Stimulated activated CD4-positive, alpha-beta T cell treated with anti-CD3 and anti-CD28 coated beads, Interleukin-1b, Interleukin-23, amount 100 ng/mL, for 24 hours (primary cell): ENCODE measurements at places on chromosomes 4 and X.

DNA sequence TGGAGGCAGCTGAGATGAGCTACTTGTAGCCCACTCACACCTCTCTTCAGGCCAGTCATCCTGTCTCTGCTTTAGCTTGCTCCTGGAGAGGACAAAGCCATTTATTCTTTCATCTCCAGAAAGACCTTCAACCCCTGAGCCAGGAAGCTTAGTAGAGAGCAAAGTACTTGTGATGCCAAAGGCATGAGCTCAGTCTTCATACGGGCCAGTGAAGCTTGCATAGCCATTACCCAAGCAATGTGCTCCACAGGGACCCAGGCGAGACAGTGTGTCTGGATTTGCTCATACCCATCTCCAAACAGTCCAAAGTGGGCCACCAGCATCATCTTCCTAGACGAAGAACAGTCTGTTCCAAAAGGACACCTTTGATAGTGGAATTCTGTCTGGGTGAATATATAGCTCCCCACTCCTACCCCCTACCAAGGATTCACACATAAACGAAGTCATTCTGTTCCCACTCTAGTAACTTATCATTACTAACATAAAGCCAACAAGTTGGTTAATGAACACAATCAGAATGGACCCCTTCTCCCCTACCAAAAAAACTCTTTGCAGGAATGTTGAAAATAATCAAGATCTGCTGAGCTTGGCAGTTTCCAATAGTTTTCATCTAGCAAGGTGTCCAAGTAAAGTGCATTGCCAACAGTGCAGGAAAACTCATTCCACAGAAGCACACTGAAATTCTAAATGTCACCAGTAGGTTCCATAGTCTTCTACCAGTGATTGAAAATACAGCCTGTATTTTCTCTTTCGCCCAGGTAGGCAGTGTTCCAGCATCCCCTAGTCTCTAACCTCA, 6.7 kb downstream of the TNMD start:
- DNase-seq = no peak

DNA sequence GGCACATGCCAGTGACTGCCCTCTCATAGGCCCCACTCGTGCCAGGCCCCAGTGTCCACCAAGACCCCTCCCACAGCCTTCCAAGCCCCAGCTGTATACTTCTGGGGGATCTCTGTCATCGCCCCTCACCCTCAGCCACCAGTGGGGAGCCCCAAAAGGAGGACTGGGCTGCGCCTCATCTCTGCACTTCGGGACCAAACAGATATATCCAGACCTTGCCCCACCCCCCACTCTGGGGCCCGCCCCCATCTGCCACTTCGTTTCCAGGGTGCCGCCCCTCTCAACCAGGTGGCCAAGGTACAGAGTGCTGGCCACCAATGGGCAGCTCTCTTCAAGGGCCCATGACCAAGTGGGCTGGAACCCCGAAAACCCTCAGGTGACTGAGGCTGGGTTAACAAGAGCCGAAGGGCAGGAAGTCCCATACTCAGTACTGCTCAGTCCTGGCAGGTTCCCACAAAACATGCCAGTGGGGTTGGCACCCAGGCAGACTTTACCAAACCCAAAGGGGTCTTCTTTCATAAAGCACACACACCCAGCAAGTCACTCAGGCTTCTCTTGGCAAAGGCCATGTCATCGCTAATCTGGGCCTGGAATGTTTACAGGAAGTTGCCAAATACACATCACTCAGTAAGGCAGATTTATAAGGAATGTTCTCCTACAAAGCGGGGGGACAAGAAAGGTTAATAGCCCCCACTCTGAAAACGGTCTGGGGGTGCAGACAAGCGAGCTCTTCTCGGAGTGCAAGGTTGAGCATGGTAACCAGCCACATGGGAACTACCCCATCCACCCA, 4.4 kb downstream of the ZFYVE28 start:
- no peak for DNase-seq

DNA sequence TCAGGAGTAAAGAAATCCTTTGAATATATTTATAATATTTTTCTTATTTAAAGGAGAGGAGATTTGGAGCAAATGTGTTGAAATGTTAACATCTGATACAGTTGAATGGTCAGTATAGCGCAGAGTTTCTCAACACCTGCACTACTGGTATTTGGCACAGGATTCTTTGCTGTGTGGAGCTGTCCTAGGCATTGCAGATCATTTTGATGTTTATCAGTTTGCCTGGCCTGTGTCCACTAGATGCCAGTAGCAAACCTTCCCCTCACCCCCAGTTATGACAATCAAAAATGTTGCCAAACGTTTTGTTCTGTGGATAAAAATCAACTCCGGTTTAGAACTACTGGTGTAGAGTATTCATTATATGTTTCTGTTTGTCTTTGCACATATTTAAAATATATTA, 765.3 kb upstream of the SLIT2 start:
- no peak for DNase-seq

- DNase-seq = no peak
Measured at GRCh38 chr4:31187979-31188378, 467.8 kb downstream of the PCDH7 start.

- no peak for DNase-seq
Measured at GRCh38 chr4:8319731-8320385, 50.3 kb downstream of the HTRA3 start.

DNA sequence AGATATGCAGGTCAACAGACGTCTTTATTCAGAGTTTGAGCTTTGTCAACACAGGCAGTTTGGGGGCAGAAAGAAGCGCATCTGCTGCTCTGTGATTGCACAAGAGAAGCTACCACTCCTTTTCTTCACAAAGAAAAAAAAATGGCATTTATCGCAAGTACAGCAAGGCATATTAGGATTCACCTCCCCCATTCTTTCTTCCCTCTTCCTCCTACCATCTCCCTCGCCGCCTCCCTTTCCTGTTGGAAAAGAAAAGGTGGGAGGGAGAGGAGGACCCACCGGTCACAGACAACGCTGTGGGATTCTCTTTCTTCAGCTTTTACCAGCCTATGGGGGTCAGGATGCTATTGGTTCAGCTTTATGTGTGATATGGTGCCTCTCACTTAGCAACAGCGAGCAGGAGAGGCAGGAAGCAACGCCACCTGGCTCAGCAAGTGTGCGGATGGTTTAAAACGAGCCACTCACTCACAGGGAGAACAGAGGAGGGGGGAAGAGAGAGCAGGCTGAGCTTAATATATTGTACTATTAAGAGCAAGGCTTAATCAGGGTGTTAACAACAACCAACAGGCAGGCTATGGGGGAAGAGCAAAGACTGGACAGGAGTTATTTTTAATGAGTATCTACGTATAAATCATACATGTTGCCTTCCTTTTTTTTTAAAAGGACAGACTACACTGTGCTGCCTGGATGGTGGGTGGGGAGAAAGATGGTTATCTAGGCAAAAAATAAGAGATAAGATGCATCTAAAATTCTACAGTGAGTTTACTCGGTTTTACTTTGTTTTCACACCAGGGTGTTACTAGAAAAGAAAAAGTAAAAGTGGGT, 104.7 kb downstream of the MAML3 start:
- no peak for DNase-seq

- no peak for DNase-seq
Measured at GRCh38 chrX:34275699-34276098, 143.6 kb upstream of the FAM47A start.

- DNase-seq = no peak
Measured at GRCh38 chr4:177404986-177405385, 37.3 kb downstream of the AGA start.

DNA sequence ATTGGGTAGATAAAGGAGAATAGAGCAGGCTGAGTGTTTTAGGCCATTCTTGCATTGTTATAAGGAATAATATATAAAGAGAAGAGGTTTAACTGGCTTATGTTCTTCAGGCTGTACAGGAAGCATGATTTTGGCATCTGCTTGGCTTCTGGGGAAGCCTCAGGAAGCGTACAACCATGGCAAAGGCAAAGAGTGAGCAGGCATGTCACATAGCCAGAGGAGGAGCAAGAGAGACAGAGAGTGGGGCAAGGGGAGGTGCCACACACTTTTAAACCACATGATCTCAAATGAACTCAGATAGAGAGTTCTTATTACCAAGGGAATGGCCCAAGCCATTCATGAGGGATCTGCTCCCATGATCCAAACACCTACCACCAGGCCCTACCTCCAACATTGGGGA, 4.4 kb upstream of the METTL14 start:
- no peak for DNase-seq

DNA sequence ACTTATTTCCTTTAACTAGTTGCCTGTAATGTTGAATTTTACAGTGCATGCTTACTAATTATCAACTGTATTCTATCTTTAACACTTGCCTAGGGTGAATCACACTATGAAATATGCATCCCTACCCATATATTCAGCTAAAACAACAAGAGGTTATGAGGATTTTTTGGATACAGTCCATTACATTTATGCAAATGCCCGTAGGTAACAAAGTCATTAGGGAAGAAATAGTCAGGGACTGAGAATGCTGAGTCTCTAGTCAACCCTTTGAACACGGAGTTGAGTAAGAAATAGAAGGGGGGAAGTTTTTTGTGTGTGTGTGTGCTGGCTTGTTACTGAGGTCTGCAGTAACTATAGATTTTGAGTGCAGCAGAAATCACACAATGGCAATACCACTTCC, 26.1 kb upstream of the CBLL2 start:
- no peak for DNase-seq

DNA sequence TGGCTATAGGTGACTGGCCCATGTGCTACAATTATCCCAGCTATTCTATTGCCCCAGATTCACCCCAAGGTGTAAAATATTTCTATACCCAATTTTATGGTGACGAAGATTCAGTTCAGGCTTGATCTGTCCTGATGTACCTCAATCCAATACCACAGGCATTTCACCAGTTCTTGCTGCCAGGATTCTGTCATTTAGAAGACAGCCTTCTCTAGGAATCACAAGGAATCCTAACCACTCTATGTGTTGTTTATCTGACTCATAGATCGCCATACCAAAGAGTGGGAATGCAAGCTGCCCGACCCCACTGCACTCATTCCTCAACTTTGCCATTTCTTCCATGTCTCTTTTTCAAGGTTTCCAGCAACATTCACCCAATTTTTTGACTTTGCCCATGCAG, 355.0 kb upstream of the EMCN start:
- no peak for DNase-seq

- no peak for DNase-seq
Measured at GRCh38 chr4:40247350-40247749, 50.5 kb downstream of the RHOH start.

DNA sequence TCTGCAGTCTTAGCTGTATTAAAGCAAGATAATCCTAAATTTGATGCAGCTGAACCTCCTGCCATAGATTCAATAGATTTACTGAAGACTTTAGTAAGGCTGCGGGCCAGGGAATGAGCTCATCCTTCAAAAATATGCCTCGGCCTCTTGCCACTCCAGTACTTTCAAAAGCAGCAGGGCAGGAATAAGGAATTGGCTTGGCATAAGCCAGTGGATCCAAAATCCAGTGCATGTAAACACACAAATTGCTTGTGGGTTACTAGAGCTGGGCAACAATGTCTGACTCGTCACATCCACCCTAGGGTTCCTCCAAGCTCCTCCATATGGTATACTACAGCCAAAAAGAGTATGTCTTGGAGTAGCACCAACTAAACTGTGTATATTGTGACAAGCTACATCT, 165.0 kb downstream of the AMELX start:
- no peak for DNase-seq

GRCh38 chr4:138092060-138092459, 150.1 kb downstream of the SLC7A11 start:
- no peak for DNase-seq

GRCh38 chr4:37531151-37531550, 155.0 kb downstream of the RELL1 start:
- DNase-seq = no peak

GRCh38 chrX:4905576-4905975, 1192.1 kb upstream of the PRKX start:
- DNase-seq = no peak

DNA sequence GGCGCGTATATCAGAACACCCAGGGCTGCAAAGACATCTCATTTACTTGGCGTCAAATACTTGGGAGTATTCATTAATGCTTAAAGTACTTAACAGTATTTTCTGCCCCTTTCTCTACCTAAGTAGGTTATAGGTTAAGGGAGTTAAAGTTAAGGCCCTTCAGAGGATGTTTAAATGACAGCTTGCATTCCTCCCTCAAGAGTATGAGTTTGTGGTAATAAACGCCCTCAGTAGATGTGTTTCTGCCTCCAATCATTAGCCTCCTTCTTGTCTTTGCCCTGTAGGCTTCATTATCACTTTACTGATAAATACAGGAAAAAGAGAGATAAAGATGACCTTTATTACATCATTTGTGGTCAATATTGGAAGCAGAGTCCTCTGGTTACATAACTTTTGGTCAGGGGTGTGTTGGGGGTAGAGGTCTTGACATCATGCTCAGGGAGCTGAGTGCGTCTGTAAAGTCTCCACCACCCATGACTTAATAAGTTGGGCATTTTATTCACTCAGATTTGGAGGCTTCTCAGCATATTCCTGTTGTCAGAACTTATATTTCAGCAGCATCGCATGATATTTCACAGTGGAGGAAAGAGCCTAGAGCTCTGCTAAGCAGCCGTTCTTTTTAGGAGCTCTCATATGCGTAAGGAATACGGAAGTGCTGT, 145.9 kb downstream of the CPE start:
- no peak for DNase-seq

DNA sequence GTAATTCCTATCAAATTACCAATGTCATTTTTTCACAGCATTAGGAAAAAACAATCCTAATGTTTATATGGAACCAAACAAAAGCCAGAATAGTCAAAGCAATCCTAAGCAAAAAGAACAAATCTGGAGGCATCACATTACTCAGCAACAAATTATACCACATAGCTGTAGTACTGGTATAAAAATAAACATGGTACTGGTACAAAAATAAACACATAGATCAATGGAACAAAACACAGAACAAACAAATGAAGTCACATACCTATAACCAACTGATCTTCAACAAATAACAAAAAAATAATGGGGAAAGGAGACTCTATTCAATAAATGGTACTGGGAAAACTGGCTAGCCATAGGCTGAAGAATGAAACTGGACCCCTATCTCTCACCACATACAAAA, 37.4 kb downstream of the PPA2 start:
- no peak for DNase-seq

GRCh38 chrX:118464501-118464900, 31.1 kb upstream of the DOCK11 start:
- no peak for DNase-seq

DNA sequence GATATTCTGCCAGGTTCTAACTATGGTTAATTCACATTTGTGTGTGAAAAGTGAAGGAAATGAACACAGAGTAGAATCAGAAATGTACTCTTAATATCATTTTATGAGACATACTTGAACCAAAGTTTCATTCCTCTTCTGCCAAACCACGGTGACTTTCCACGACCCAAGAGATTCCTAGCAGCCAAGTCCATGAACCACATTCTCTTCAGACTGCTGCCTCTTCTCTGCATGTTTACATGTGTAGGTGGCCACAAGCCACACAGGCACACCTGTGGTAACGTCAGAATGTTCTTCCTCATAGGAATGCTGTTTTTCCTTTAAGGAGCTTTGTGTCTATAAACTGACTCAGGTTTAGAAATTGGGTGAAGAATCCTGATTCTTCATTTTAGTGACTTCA, 1411.2 kb downstream of the RAPGEF2 start:
- no peak for DNase-seq

GRCh38 chrX:871626-872025, 241.0 kb downstream of the SHOX start:
- no peak for DNase-seq

- no peak for DNase-seq
Measured at GRCh38 chr4:146255874-146256273, 41.5 kb downstream of the REELD1 start.

GRCh38 chr4:25098964-25099891, 61.0 kb downstream of the SEPSECS start:
- no peak for DNase-seq
